Right ventricle myocardium inferior (tissue), 1 donor: ENCODE measurements at places on chromosomes 6 and 20.

DNA sequence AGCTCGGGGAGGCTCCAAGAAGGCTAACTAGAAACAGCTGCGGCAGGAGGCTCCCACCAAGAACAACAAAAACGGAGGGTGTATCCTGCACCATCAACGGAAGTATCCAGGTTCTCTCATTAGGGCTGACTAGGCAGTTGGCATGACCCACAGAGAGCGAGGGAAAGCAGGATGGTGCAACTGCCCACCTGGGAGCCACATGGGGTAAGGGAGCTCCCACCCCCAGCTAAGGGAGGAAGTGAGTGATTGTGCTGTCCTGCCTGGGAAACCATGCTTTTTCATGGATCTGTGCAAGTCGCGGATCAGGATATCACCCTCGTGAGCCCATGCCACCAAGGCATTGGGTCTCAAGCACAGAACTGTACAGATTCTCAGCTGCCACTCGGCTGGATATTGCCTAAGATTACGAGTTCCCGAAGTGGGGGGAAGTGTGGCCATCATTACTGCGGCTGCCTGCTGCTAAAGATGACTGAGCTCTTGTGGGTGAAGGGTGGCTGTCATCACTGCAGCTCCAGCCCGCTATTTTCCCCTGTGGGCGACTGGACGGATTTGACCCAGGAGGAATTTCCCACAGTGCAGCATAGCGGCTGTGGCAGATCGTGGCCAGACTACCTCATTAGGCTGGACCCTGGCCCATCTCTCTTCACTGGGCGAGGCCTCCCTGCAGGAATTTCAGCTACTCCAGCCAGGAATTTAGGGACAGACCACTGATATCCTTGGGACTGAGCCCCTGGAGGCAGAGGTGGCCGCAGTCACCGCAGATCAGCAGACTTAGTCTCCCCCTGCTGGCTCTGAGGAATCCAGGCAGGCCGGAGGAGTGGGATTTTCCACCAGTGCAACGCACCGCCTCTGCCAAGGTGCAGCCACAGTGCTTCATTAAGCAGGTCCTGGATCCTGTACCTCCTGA, 515.7 kb downstream of the FRK start:
- DNase-seq, result peak; percentile 40

DNA sequence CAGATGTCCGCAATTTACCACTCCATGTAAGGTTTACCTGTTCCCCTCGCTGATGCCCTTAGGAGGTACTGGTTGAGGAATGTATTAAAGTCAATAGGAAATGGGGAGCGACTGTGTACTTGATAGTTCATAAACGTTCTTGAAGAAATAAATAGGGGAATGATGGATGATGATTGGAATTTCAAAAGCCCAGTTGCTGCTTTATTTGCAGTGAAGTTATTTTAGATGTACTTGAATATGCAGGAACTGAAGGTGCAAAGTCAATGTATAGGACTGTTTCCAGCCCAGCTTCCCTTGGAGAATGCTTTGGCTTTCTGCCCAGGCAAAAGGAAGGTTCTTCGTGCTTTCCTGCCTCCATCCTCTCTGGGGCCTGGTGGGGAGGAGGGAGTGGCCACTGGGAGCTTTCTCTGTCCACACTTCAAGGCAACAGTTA, 19.8 kb downstream of the ADGRF5 start:
- DNase-seq, result no peak

DNA sequence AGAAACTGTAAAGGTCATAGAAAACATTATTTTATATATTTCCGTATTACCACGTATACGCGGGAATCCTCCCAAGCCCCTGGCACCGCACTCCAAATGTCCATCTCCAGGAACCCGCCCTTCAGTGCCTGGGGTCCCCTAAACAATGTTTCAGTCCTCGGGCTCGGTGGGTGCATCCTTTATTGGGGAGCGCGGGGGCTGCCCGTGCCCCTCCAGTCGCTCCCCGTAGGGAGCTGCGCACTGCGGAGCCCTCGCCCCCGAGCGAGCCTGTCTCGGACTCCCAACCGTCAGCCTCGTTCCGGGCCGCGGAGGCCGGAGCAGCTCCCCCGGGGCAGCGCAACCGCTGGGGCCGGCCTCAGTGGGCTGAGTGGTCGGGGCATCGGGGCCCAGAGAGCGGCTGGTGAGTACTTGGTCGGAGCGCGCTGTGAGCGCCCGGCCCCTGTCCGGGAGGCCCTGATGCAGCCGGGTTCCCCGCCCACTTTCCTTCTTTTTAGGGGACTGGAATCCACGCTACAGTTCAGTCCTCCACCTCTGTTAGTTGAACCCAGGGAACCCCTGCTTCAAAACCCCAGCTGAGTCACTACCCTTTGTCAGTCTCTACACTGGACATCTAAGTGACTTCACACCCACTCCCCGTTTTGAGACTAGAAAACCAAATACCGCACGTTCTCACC, at the start of gene DNAH8:
Gene DNAH8 (plus strand): TSS at position 296 of the 674 bp plus-strand sequence. CDS start 7,499 bp downstream, outside the sequence.
- no peak for DNase-seq

- DNase-seq, result no peak
Measured at GRCh38 chr6:28695715-28696114, 170.0 kb downstream of the GPX5 start.

GRCh38 chr20:41408986-41409385, 42.4 kb upstream of the EMILIN3 start:
- no peak for DNase-seq

DNA sequence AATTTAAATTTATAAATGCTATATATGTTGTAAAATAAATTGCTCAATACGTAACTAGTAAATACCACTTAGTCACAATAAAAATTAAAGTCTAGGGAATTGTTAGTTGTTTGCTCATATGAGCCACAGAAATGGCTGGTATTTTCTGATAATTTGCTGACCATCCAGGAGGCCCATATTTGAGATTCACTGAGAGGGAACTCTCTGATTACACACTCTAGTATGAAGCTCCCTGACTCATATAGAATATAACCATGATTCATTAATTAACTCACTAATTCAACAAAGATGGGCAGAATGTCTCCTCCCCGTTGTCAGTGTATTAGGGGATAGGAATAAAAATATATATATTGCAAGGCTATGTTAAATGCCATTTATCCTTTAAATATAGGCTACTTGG, 46.6 kb upstream of the TMEM30A start:
- DNase-seq, result no peak

GRCh38 chr20:40009542-40009941, 679.5 kb downstream of the MAFB start:
- no peak for DNase-seq

GRCh38 chr6:34556031-34556471, at the start of gene SPDEF:
Gene SPDEF, minus strand, starts transcription at chr6:34556329. Its CDS starts 11,874 bp downstream, at chr6:34544455.
- DNase-seq, result no peak

DNA sequence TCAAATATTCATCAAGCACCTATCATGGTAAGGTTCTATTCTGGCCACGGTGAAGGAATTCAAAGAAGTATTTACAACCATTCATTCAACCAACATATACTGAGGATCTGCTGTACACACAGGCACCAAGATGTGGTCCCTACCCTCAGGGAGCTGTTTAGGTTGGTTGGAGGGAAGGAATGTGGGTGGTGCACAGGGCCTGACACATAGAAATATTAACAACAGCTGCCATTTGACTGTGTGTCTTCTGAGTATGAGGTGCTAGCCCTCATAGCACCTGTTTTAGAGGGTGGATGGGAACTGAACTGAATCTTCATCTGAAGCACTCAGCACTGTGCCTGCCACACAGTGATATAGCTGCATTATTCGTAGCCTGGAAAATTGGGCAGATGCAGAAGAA, 7.3 kb downstream of the SNPH start:
- DNase-seq, result no peak

DNA sequence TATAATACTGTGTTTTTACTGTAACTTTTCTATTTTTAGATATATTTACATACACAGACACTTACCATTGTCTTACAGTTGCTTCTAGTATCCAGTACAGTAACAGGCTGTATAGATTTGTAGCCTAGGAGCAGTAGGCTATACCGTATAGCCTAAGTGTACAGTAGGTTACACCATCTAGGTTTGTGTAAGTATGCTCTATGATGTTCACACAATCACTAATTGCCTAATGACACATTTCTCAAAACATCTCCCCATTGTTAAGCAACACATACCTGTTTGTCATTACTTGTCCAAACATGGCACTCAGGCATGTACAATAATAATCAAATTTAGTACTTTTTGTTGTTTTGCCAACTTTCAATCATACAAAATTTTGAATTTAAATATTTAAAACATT, 757.3 kb downstream of the DOK5 start:
- no peak for DNase-seq

- DNase-seq, result no peak
Measured at GRCh38 chr6:56556751-56557540, 85.7 kb downstream of the DST start.

- DNase-seq, result no peak
Measured at GRCh38 chr6:44109212-44109611, 18.0 kb downstream of the MRPL14 start.

DNA sequence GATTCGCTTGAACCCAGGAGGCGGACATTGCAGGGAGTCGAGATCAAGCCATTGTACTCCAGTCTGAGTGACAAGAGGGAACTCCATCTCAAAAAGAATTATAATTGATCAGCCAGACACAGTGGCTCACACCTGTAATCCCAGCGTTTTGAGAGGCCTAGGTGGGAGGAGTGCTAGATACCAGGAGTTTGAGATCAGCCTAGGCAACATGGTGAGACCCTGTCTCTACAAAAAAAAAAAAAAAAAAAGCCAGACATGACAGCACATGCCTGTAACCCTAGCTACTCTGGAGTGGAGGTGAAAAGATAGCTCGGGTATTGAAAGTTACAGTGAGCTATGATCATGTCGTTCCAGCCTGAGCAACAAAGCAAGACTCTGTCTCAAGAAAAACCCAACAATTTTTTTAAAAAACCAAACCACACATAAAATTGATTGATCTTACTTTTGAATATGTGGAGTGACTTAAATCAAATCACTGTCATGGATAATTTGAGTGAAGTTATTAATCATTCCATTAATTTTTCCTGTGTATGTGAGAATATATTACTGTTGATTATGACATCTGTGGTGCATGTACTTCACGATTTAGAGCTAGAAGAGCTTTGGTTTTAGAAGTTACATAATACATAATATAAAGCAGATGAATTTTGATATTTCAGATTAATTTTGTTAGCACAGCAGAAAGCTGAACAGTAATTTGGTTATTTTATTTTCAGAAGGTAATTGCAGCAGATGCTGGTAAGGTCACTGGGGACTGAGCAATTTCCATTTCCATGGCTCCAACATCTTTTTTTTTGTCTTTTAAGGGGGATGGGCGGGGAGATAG, 34.4 kb downstream of the NCOA7 start:
- no peak for DNase-seq

DNA sequence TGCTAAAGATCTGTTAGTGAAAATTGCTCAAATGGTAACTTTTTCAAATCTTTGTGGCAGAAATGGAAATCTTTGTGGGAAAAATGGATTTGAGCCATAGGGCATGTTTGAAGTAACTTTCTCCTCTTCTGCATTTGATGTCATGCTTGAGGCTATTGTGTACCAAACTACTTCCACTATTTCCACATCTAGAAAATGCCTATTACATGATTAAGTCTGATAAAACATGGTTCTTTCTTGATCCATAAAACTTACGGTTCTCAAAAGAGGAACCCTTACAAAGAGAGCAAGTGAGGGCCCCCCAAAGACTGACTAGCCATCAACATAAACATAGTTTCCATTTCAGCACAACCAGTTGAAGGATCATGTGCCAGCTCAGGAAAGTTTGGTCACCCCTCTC, 150.6 kb downstream of the NFATC2 start:
- no peak for DNase-seq

DNA sequence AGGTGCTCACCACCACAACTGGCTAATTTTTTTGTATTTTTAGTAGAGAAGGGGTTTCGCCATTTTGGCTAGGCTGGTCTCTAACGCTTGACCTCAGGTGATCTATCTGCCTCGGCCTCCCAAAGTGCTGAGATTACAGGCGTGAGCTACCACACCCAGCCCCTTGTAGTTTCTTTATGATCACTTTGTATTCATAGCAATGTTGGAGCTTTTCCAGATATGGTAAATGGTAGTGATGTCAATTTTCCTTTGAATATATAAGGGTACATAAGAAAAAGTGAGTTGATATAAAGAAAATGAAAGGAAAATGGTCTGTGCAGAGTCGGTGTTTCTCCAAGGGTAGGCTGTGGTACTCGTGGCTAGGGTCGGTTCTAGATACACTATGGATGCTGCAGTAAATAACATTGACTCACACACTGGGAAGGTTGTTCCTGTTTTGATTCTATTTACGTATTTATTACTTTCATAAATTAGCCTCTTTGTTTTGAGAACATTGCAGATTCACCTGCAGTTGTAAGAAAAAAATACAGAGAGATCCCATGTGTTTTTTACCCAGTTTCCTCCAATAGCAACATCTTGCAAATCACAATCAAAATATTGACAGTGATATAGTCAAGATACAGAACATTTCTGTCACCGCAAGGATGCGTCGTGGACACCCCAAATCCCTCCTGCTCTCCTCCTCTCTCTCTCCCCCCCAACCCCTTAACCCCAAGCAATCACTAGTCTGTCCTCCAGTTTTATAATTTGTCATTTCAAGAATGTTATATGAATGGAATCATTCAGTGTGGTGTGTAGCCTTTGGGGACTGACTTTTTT, 2.5 kb downstream of the ZNF831 start:
- DNase-seq, result no peak

- no peak for DNase-seq
Measured at GRCh38 chr6:25025919-25026301, 90.2 kb upstream of the RIPOR2 start.

GRCh38 chr20:11851646-11852045, 66.0 kb upstream of the BTBD3 start:
- DNase-seq, result no peak

- DNase-seq, result no peak
Measured at GRCh38 chr20:25083773-25084625, 2.1 kb upstream of the VSX1 start.

GRCh38 chr6:165219629-165220028, 89.8 kb downstream of the C6orf118 start:
- no peak for DNase-seq

- DNase-seq, result no peak
Measured at GRCh38 chr20:37519508-37520418, 1.3 kb upstream of the NNAT start.

- DNase-seq, result peak; percentile 70
Measured at GRCh38 chr20:50837532-50838321, 42.9 kb downstream of the BCAS4 start.

DNA sequence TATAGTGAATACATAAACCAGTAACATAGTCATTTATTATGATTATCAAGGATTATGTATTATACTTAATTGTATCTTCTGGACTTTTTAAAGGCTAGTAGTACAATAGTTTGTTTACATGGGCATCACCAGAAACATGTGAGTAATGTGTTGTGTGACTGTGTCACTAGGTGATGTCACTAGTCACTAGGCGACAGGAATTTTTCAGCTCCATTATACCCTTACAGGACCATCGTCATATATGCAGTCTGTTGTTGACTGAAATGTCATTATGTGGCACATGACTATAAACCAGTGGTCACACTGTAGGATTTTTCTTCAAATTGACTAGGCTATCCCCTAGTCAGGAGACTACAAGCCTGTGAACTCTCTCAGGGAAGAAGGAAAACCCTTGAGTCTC, 86.5 kb upstream of the CENPW start:
- DNase-seq, result no peak

DNA sequence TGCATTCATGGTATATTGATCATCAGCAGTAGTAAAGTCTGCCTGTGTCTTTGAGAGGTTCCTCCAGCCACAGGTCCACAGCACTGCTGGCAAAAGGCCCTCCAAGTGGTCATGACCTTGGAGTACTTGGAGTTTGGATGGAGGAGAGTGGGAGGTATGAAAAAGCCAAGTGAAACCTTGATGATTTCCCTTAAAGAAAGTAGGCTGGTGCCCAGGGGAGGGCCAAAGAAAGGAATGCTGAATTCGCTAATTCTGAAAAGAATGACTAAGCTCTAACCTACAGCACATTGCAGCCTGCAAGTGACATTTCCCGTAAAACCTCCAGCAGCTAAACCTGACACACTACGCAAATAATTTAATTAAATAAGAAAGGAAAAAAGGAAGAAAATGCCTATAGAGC, 223.4 kb upstream of the TAB2 start:
- no peak for DNase-seq
